ENCODE measurements at places on chromosomes 5 and 9.

- no peak for DNase-seq
These were observed 732 bp upstream of the MCIDAS start for GRCh38 chr5:55227664-55228430.

DNA sequence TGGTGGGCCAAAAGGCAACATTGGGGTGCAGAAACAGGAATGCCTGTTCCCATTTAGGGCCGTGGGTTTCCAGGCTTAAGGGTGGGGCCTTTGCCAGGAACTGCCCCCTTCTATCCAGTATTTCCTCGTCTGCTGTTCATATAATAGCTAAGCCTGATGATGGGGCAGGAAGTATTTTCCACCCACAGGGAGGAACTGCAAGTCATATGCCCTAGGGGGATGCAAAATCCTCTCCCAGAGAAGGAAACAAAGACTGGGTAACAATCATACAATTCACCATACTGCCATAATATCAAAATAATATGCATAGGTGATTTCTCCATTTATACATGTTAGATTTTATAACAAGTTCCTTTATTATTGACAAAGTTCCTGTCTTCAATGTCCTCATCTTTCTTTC, 20.5 kb upstream of the RPS23 start:
- no peak for DNase-seq

- no peak for DNase-seq
These were observed 22.4 kb upstream of the HOMER1 start for GRCh38 chr5:79536193-79536906.

GRCh38 chr5:1745796-1746370, 53.8 kb downstream of the MRPL36 start:
- DNase-seq = peak; percentile 62

GRCh38 chr5:142015781-142016533, 3.1 kb upstream of the GNPDA1 start:
- no peak for DNase-seq

- no peak for DNase-seq
These were observed at the start of gene PTPDC1 for GRCh38 chr9:94084314-94084713. PTPDC1 (plus strand) TSS chr9:94084464; CDS start chr9:94084531, 67 bp downstream.

- DNase-seq = no peak
These were observed 43.9 kb downstream of the F2RL2 start for GRCh38 chr5:76579166-76579937.

- no peak for DNase-seq
These were observed 48.3 kb downstream of the TMEFF1 start for GRCh38 chr9:100521282-100521681.

DNA sequence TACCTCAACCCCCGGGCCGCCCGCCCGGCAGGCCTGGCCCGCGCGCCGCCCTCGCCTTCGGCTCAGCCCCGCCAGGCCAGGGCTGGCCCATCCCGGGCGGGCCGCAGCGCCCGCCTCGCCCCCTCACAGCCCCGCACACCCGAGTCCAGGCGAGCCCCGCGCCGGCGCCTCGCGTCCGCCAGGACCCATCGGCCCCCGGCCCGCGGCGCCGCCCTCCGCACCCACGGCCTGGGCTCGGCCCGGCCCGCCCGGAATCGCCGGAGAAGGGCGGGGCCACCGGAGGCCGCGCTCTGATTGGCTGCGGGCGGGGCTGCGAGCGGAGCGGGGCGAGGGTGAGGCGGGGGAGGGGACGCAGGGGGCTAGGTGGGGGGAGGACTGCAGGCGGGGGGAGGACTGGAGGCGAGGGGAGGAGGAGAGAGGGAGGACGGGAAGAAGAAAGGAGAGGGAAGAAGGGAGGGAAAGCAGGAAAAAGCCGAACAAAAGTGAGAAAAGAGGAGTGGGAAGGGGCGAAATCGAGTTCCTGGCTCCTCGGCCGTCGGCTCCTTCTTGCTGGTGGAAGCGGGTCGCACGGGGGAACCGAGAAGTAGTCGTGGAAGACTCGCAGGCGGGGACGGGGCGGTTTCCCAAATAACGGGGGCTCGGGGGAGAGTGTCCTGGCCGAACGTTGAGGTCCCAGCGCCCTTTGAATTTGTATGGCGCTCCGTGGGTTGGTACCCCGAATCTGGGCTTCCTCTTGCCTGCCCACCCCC, 472 bp upstream of the UBTD2 start:
- DNase-seq = peak; percentile 83

GRCh38 chr9:31536471-31536870, 848.0 kb upstream of the ACO1 start:
- no peak for DNase-seq

- no peak for DNase-seq
These were observed 536 bp upstream of the COMMD10 start for GRCh38 chr5:116084287-116084691.

DNA sequence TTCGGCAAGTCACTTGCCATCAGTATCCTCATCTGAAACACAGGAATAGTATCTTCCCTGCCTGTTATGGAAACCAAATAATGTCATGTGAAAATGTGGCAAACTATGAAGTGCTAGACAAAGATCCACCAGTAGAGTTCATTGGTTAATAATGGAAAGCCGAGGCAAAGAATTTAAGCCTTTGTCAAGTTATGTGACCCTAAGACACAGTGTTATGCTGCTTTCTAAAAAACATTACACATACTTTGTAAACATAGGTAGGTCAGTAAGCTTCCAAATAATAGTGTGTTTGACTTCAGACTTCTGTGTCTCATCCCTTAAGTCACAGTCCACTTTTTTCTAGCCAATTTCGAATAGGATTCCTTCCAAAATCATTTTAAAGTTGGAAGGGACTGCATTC, 6.0 kb downstream of the PTAR1 start:
- DNase-seq = no peak

DNA sequence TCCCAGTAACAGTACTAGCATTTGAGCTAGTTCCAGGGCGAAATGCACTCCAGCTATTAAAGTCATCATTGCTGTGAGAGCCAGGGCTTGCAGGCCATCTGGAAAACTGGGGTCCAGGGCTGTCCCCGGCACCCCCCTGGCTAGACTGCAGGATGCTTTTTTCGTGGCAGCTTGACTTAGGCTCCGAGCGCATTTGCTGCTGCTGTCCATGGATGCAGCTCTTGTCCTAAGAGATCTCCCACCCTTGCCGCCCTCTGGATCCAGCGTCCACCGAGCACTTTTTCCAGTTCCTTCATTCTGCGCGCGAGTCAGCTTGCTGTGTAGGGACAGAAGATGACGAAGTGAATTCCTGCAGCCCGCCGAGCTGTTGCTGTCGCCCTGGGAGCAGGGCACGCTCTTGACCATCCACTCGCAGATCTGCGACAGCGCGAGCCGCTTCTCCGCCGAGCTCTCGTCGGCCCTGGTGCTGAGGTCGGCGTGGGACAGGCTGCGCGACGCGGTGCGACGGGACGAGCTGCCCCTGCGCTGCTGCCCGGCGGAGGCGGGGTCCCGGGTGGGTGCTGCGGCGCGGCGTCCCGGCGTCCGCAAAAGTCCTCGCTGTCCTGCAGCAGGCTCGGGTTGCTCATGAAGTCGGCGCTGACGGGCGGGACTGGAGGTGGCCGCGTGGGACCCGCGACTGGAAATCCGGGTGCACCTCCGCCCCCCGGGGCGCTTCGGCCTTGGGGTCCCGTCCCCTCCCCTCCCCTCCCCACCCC, 30.7 kb downstream of the OR2V1 start:
- DNase-seq = no peak

- peak; percentile 91 for DNase-seq
These were observed 35.5 kb downstream of the OLFML2A start for GRCh38 chr9:124812441-124812876.

DNA sequence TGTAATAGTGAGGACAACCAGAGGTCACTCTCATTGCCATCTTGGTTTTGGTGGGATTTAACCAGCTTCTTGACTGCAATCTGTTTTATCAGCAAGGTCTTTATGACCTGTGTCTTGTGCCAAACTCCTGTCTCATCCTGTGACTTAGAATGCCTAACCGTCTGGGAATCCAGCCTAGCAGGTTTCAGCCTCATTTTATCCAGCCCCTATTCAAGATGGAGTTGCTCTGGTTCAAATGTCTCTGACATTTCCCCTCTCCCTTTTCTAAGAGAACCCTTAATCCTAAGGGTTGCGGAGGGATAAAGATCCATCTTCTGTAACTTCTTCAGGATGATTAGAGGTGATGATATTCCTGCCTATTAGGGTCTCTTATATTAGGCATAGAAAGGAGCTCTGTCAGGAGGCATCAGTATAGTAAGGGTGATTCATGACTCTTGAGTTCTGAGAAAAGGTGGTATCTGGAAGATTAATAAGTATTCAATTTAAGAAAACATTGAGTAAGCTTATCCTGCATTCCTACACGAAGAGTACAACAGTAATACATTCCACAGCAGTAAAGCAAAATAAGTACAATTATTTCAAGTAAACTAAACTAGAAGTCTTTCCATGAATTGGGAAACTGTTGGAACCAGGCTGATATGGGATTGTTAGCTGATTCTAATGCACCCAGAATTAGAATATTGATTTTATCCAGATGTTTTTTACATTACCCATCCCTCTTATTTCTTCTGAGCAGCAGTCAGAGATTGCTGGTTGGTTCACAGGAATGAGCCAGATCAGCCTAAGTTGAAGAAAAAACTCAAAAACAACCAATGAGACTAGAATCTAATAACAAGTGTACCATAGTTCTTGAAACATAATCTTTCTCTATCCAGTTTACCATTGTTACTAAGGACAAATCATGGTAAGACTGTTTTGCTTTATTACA, 39.9 kb downstream of the SHC3 start:
- no peak for DNase-seq

DNA sequence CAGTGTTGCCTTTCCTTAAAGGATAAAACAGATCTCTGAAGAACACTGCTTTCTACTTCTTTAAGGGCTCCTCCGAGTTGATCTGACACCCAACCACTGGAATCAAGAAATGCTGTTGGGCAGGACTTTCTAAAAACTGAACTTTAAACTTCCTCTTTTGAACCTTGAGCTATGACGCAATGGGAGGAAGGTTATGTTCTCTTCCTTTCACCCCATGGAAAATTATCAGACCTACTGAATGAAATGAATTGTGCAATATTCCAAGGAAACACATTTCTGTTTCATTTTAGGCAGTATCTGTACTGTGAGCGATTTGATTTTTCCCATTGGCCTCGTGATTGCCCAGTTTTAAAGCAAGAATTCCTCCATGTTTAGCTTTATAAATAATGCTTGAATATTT, 206.0 kb upstream of the PRR16 start:
- no peak for DNase-seq

- peak; percentile 57 for DNase-seq
These were observed 36.9 kb upstream of the PLEKHG4B start for GRCh38 chr5:54876-55569.

DNA sequence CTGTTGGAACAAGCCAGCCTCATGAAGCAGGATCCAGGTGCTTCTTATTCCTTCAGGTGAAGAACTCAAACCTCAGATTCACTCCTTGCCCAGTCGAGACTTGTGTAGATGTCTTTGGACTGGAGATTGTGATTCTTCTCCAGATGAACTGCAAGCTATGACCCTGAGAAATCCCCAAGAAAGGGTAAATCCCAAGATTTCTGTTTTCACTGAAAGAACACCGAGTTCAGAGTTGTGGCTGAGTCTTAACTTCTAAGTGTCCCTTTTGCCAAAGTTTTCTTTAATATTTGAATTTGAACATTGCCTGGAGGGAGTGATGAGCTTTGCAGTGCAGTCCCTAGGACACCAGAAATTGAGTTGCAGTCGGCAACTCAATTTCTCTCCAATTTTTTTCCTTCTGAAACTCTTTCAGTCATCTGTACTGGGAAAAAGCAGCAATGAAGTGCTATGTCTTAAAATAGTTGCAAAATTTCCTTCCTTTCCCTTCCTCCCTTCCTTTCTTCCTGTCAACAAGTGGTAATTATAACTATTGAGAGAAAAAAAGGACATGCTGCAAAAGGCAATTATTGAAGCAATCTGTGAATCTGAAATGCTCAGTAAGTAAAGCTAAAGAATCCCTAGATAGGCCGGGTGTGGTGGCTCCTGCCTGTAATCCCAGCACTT, 56.1 kb downstream of the ANKRD55 start:
- DNase-seq = no peak

DNA sequence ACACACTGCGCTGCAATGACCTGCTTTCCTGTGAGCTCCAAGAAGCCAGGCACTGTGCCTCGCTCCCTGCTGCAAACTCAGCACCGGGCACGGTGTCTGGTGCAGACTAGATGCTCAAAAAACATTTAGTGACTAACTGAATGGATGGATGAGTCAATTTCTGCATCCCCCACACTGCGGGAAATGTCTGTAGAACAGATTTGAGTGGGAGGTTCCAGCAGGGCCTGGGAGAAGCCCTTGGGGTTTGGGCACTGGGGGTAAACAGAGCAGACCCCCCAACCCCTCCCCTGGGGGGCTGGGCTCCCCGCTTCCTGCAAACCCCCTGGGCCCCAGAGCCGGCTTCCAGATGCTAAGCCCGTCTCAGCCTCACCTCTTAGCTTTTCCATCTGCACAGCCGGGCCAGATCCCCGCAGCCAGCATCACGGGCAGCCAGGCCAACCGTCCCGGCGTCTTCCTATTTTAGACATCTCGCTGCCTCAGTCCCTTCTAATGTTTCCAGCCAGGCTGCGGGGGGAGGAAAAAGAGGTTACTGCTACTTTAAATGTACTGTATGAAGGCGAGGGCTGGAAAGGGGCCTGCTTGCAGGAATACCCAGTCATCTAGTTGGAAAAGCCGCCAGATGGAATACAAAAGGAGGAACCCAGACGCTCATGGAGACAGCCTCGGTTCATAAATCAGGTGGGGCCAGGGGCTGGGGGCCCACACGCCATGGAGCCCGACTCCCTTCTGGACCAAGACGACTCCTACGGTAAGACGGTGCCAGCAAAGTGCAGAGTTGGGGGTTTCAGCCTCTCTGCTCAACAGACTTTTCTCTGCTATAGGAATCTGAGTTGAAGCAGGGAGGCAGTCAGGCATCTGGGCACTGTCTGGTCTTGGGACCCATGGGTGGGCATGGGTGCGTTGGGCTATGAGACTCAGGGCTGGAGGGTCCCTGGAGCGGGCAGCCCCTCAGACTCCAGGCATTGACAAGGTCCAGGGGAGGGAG, 67.1 kb upstream of the GGTA1 start:
- DNase-seq = no peak

DNA sequence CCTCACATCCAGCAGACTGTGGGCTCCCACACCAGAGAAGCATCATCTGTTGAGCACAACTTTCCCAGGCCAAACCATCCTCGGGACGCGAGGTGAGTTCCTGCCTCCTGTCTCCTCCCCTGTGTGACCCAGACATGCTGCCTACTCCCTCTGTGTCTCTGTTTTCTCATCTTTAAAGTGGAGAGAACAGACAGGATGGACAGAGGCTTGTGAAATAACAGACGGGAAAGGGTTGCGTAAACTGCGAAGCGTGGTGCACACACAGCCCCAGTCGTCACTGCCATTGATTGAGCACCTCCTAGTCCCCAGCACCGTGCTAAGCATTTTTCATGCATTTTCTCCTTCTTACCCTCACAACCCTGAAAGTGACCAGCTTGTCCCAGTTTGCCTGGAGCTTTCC, 52.1 kb upstream of the LMX1B start:
- no peak for DNase-seq

Measured in RWPE2 (cell line).